WERI-Rb-1 (cell line): ENCODE measurements at places on chromosomes 12 and 14.

DNA sequence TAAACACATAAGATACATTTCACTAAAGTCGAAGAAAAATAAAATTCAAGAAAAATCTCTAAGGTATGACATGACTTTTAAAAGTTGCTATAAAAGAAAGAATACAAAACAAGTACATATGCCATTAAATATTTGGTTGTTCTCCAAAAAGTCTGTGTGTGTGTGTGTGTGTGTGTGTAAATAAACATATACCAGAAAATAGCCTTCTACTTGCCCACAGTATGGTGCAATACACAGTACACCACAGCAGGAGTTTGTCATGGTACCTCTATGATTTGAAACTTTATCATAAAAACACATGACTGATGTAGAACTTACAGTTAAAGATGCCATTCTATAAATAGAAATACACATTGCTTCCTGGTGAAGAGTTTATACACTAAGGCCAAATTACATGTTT lies 692.7 kb upstream of the MGAT4C start:
- no peak for DNase-seq

DNA sequence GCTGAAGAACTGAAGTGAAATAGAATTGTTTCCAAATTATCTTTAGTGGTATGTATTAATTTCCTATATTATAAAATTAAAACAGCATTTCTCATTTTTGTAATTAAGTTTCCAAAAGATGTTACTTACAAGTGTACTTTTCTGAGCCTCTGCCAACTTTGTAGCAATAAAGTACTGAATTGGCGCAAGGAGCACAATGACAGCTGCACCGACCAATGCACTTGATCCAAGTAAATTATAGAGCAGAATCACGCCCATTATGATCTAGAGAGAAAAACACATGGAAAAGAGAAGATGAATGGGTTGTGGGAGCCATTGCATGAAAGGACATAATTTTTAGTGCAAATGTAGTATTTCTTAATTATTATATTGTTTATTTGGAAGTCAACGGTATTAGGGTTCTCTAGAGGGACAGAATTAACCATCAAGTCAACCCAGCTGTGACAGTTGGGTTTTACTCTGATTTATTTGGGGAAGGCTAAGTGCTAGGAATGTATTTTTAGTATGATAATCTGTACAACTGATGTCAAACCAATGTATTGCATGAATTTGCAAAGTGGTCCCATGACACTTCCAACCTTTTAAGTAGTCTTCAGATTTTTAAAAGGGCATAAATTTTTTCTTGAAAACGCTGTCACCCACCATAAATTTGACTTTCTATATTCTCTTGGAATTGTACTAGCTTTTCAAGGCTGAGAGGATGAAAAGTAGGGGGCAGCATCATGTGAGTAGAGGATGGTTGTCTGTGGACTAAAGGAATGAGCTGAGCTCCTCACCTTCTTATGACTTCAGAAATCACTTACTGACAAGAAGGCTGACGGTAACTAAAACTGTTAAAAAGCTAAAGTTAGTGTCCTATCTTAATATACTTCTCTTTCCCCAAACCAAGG lies 33.0 kb downstream of the ABCC9 start:
- DNase-seq, result no peak

DNA sequence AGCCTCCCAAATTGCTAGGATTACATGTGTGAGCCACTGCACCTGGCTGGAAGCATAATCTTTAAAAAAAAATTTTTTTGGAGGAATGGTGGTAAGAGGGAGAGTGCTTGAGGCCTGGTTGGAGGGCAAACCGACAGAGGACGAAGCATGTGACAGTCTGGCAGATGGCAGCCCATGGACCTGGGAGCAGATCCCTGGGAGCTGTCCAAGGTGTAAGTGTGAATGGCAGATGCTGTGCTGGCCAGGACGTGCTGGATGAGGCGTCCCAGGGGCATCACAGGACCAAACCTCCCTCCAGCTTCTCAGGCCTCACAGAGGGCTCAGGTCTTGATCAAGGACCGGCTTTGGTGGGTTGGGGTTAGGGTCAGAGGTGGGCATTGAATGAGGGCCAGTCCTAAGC lies 128.4 kb upstream of the NCOR2 start:
- DNase-seq, result no peak

DNA sequence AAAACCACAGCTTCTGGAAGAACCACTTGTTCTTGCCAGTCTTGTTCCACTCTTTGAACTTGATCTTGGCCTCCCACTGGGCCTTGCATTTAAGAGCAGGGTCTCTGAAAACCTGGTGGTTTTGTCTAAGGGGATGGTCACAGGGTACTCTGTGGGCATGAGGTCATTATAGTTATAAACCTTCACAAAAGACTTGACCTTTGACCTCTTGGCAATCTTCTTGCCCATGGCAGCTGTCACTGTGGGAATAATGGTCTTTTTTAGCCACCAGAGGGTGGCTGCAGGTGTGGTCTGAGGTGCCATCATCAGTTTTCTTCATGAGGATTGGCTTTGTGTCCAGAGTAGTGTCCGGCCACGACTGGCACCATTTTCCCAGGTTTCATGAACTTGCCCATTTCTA lies 9.1 kb downstream of the ATP6V0A2 start:
- no peak for DNase-seq

DNA sequence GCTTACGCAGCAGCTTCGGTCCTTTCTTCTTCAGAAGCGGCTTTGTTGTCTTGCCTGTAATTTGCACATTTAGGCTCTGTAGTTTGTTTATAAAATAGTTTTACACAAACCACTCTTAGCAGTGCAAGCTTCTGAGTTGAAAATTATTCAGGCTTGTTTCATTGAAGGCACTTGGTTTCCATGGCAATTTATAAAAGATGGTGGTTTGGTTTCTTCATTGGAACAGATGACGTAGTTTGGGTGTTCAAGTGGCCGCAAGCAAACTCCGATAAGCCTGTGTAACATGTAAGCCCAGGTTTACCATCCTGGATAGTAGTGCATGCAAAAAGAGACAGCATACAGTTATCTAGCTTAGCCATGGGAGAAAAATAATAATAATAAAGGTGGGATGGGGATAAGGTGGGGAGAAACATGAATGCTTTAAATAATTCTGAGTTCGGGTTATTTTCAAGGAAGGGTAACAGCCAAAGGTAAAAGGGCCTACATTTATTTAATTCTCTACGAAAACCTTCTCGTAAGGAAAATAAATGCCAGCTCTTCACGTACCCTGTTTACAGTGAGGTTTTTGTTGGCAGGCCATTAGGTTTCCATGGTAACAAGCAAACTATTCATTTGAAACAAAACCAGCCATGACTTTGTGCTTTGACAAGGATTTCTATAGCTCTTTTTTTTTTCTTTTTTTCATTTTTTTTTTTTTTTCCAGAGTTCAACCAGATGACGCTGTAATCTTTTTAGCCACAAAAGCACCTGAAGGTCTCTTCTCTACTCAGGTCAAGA lies 189.6 kb upstream of the RPL10L start:
- no peak for DNase-seq

GRCh38 chr12:92702754-92703679 lies at the start of gene PLEKHG7:
Gene PLEKHG7, plus strand, starts transcription at chr12:92702989. Its CDS starts 3,643 bp downstream, at chr12:92706632.
- no peak for DNase-seq

DNA sequence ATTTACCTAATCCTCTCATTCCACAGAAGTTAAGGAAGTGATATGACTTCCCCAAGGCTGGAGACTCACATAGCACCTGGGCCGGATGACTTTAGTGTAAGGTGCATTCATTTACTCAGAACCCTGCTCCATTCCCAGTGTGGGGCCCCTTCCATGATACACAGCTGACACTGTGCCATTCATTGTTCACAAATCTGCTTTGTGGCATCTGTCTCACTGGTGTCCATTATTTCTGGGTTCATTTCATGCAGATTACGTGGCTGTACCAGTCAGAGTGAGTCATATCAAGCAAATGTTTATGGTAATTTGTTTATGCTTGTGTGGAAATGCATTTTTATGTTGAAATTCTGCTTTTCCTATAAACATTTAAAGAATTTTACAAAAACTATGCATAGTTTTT lies 5.2 kb downstream of the ANO4 start:
- DNase-seq, result no peak

- no peak for DNase-seq
Observed at GRCh38 chr12:118183711-118184110, 47.8 kb downstream of the PEBP1 start.

DNA sequence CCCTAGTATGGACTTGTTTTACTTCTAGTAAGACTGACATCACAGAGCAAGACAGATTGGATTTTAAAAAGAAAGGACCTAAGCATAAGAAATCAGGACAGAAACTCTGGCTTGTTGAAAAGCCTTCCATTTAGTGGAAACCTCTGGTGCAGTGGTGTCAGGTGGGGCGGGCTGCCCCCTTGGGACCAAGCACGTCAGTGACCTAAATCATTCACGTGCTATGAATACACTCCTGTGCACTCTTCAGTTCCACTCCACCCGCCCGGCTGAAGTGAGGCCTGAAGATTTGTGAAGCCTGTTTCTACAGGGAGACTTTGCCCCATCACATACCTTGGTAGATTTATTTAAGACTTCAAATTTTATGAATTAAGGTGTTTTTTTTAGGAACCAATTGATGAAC lies 58.2 kb upstream of the STRN3 start:
- no peak for DNase-seq

DNA sequence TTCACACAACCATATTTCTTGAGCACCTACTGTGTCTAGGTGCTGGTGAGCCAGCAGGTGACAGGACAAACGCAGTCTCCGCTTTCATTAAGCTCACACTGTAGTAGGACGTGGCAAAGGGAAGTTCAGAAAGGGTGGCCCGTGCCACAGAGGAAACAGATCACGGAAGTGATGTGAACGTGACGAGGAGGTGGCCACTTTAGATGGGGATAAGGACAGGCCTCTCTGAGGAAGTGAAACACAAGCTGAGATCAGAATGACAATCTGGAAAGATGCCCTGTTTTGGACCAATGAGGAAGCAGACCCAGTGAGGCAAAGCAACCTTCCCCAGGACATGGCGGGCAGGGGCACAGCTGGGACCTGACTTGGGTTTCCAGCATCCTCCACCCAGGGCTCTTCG lies 127.4 kb upstream of the PRMT8 start:
- no peak for DNase-seq

- DNase-seq, result no peak
Observed at GRCh38 chr14:98932431-98933325, 339.3 kb downstream of the BCL11B start.

DNA sequence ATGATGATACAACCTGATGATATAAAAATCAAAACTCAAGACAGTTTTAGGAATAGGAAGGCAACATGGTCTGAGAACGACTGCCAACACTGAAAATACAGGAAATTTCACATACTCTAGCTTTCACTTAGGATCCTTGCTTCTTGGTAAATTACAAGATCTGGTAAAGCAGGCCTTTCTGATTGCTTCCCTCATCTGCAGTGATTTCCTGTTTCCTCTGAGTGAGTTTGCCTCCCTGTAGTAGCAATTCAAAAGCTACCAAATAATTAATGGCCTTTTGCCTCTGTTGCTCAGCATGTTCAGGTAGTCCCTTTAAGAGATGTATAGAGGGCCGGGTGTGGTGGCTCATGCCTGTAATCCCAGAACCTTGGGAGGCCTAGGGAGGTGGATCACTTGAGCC lies 2.0 kb upstream of the IRAK3 start:
- no peak for DNase-seq
